ENCODE measurements at places on chromosomes 5 and 9.
A peak's percentile ranks its signal among the peaks of the same experiment; 100 is the strongest.

GRCh38 chr5:9207817-9208418 is 338.0 kb downstream of the SEMA5A start:
- DNase-seq, result peak; percentile 43

DNA sequence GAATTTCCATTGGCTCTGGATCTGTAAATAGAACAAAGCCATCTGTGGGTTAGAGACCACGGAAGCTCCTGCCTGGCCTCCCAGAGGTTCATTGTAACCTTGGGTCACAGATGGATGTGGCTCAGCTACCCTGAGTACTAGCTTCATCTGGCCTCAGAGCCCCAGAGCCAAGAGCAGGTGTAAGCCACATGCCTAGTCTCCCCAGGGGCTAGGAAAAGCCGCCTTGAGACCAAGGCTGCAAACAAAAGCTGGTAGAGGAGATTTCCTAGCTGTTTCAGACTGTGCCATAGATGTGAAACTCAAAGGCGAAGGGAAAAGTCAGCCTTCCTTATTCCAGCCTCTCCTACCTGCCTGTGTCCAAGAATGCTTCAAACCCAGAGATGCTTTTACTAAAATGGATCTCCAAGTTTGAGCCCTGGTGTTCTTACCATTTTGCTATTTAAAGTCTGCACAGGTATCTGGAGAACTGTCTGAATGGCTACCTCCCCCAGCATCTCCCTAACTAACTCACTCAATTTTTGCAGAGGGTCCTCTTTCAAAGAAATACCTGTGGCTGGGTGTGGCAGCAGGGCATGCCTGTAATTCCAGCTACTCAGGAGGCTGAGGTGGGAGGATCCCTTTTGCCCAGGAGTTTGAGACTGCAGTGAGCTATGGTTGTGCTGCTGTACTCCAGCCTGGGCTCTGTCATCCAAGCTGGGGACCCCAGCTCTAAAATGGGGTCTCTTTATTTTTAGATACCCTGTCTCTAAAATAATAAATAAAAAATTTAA is 42.3 kb upstream of the MAP1B start:
- DNase-seq, result no peak

DNA sequence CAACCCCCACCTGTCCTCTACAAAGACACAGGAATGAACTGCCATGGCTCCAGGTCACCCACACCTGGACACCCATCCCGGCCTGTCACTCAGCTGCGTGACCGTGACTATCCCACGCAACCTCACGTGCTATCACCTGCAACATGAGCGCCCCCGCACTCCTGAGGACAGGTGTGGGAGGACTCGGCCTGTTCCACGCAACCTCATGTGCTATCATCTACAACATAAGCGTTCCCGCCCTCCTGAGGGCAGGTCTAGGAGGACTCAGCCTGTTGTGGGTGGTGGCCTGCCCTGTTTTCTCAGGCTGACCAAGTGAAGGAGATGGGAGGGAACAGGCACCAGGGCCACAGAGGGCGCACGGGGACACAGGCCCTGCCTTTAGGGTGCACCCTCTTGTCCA is 4.1 kb downstream of the QSOX2 start:
- DNase-seq, result no peak

DNA sequence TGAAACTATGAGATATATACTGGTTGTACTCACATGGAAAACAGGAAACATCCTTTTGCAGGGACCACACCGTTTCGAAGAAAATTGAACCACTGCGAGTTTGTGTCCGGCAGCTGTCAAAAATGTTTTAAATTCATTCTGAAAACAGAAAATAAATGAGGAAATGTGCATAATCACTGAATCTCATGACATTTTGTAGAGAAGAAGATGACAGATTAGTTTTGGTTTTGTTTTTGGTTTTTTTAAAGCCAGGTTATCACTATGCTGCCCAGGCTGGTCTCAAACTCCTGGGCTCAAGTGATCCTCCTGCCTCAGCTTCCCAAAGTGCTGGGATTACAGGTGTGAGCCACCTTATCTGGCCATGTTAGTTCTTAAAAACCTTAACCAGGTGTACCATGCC is 3.5 kb downstream of the TXNDC8 start:
- no peak for DNase-seq

GRCh38 chr9:99720455-99721050 is 101.1 kb upstream of the NR4A3 start:
- peak; percentile 3 for DNase-seq

DNA sequence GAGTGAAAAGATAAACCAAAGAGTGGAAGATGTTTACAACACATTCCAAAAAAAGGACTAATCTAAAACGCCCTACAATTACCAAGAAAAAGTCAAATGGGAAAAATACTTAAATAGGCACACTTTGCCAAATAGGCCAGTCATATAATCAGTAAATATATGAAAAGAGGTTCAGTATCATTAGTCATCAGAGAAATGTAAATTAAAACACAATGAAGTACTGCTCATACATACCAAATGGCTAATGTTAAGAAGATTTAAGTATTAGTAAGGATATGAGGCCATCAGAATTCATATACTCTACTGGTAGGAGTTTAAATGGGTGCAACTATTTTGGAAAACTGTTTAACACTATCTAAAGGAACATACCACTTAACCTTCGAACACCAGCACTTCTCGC is 47.6 kb downstream of the ZDHHC21 start:
- DNase-seq, result no peak

DNA sequence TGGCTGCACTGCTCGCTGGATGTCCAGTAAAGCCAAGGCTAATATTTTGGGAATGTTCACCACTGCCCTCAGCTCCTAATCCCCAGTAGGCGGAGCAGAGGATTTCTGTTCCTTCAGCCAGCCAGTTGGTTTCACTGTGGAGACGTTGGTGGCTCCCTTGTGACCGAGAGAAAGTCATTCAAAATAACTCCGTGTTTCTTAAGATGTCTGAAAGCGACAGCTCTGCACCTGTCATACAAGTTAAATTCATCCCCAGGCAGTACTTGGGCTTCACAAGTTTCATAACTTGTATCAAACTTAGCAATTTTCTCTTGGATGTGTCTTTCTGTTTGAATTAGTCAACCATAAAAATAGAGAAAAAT is 382 bp upstream of the CDKN2B start:
- no peak for DNase-seq

- DNase-seq, result peak; percentile 17
Measured at GRCh38 chr9:76136986-76137385, 246.5 kb downstream of the PCSK5 start.

DNA sequence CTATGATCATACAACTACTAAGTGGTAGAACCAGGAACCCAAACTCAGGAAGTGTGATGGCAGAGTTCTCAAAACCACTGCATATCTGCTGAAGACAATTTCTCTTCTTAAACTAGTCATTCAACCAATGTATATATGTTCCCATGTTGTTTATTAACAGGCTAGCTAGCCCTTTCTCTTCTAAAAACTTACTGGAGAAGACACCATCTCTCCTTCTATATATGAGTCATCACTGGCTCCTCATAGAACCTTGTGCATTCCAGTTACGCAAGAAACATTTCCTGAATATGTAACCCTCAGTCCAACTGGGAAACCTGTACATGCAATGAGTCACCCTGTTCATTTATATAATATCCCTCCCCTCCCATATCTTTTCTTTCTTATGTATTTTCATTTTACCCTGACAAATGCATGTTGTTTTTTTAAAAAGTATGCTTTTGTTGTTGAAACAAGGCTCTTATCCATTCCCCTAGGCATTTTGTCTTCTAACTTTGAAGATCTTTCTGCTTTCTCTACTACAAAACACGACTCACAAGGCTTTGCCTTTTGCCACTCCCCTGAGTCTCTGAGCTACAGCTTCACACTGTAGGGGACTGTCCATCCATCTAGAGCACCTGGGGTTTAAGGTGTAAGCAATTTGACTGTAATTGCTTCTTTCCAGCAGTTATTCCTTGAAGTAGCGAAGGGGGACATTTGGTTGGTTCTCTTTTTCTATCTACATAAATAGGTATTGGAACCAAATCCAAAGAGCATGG is 119.5 kb downstream of the ANXA1 start:
- peak; percentile 65 for DNase-seq

GRCh38 chr9:107218829-107219485 is 64.1 kb upstream of the RAD23B start:
- DNase-seq, result no peak

- DNase-seq, result no peak
Measured at GRCh38 chr5:17895288-17896033, 261.2 kb downstream of the TAF11L14 start.

DNA sequence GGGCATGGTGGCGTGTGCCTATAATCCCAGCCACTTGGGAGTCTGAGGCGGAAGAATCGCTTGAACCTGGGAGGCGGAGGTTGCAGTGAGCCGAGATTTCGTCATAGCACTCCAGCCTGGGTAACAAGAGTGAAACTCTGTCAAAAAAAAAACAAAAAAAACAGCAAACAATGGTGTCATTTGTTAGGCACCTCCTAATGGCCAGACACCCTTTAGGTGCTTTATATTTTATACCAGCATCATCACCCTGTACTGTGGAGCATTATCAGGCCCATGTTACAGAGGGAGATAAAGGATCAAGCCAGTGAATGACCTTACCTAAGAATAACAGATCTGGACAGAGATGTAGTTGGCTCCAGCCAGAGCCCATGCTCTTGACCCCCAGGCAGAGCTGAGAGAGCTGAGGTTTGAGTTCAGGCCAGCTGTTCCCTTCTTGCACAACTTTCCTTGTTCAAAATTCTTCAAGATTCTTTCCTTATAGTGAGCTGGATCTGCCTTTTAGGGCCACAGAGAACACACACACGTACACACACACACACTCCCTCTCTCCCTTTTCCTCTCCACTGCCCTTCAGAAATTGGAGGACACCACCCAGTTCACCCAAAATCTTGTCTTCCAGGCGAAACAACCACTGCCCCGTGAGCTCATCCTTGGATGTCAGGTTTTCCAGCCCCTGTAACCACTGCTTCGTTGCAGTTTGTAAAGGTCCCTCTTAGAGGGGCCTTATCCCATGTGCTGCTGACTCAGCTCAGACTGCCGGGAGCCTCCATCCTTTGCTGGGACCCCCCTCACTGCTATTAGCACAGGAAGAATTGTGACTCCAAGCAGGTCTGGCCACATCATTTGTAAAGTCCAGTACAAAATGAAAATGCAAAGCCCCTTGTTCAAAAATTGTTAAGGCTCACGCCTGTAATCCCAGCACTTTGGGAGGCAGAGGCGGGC is 10.4 kb upstream of the PTGES start:
- peak; percentile 77 for DNase-seq

- DNase-seq, result no peak
Measured at GRCh38 chr9:1051584-1052275, 1.6 kb downstream of the DMRT2 start.

DNA sequence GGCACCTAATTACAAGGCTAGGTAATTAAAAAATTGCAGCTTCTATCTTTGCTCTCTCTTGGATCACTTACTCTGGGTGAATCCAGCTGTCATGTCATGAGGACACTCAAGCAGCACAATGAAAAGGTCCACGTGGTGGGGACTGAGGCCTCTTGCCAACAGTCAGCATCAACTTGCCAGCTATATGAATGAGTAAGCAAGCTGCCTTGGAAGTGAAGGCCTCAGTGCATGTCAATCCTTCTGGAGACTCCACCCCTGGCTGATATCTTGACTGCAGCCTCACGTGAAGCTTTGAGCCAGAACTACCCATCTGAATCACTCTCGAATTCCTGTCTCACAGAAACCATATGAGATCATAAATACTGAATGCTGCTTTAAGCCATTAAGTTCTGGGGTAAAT is 140.5 kb downstream of the SNX18 start:
- peak; percentile 74 for DNase-seq

DNA sequence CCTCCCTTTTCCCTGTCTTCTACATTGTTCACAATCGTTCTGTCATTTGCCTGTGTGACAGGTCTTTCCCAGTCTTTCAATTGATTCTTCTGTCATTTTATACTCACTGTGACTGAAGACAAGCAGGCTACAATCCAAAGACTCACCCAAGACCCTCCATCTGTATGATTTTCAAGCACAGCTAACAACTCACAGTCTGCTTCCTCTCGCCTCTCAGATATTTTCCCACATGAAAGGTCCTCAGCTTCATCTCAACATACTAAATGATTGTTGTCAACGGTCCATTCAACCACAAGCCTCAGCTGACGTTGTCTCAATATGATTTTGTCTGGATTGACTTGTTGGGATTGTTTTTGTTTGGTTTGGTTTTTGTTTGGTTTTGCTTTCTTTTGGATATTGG is 346.5 kb downstream of the NFIB start:
- no peak for DNase-seq

DNA sequence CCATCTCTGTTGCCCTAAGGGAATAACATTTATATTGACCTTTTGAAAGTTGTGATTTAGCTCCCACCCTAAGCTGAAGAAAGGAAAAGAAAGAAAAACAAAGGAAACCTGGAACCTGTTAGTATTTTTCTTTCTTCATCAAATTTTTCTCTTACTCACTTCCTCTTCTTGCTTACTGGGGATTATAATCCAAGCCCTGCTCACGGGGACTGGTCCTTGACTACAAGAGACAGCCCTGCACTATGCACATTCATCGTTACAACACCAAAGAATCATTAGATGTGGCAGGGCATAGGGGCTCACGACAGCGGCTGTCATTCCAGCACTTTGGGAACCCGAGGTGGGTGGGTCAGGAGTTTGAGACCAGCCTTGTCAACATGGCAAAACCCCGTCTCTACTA is 37.8 kb upstream of the LPAR1 start:
- no peak for DNase-seq

GRCh38 chr9:33147416-33148169 is 19.5 kb downstream of the B4GALT1 start:
- DNase-seq, result no peak
